Muscle of leg (tissue), 16 donors: ENCODE measurements at places on chromosomes 3 and 15. TPM values are rescaled to one million over a fixed set of nuclear protein-coding genes. Genes with fewer than 3 reads are reported as not detected.

DNA sequence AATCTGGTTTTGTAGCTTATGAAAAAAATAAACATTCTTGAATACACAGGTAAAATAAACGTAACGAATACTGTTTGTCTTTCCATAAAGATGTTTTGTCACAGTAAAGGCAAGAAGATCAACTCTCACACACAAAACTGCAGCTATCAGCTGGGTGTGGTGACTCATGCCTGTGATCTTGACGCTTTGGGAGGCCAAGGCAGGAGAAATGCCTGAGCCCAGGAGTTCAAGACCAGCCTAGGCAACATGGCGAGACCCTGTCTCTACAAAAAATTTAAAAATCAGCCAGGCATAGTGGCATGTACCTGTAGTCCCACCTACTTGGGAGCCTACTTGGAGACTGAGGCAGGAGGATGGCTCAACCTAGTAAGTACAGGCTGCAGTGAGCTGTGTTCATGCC is 39.6 kb downstream of the CBLB start:
- DNase-seq: no peak

Gene KLF15
- total RNA-seq: 1.6 TPM

Gene SCAANT1
- total RNA-seq: not detected

GRCh38 chr15:61459785-61460707 is 230.9 kb upstream of the RORA start:
- DNase-seq: peak; percentile 3

GRCh38 chr3:36846406-36846805 is 82.1 kb upstream of the DCLK3 start:
- DNase-seq: no peak
